Kidney (tissue), 22 donors: ENCODE measurements at places on chromosomes 7 and 10. TPM values are rescaled to one million over a fixed set of nuclear protein-coding genes. Genes with fewer than 3 reads are reported as not detected.
A peak's percentile ranks its signal among the peaks of the same experiment; 100 is the strongest.

- no peak overlapping the region for H3K27ac ChIP-seq
- H3K4me3 ChIP-seq, result no peak overlapping the region
- H3K4me1 ChIP-seq, result no peaks in the 10 kb centered on the region
- H3K27me3 ChIP-seq, result no peaks in the 10 kb centered on the region
- DNase-seq, result no peak
Measured at GRCh38 chr10:68496072-68496471, 24.3 kb upstream of the DNA2 start.

- H3K27me3 ChIP-seq, result no peaks in the 10 kb centered on the region
- H3K4me3 ChIP-seq, result no peak overlapping the region
- no peak overlapping the region for H3K27ac ChIP-seq
- no peaks in the 10 kb centered on the region for H3K36me3 ChIP-seq
Measured at GRCh38 chr10:132509506-132510173, 27.9 kb upstream of the INPP5A start.

DNA sequence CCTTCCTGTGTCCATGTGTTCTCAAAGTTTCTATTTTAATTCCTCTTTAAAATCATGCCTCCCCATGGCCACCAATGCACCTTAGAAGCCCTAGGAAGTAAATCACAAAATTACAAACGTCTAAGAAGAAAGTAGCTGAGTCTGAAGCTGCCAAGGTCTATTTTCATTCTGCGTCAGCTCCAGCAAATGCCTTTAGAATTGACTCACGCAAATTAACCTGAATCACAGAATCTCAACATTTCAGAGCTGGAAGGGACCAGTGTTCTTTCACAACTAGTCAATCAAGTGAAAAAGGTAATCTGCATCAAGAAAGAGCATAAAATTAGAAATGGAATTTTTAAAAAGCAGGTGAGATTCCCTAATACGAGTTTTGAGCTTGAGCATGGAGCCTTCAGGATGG lies 1017.6 kb downstream of the SORCS3 start:
- H3K36me3 ChIP-seq, result no peaks in the 10 kb centered on the region
- H3K27me3 ChIP-seq, result no peaks in the 10 kb centered on the region
- H3K4me3 ChIP-seq, result no peak overlapping the region
- H3K27ac ChIP-seq, result no peak overlapping the region

DNA sequence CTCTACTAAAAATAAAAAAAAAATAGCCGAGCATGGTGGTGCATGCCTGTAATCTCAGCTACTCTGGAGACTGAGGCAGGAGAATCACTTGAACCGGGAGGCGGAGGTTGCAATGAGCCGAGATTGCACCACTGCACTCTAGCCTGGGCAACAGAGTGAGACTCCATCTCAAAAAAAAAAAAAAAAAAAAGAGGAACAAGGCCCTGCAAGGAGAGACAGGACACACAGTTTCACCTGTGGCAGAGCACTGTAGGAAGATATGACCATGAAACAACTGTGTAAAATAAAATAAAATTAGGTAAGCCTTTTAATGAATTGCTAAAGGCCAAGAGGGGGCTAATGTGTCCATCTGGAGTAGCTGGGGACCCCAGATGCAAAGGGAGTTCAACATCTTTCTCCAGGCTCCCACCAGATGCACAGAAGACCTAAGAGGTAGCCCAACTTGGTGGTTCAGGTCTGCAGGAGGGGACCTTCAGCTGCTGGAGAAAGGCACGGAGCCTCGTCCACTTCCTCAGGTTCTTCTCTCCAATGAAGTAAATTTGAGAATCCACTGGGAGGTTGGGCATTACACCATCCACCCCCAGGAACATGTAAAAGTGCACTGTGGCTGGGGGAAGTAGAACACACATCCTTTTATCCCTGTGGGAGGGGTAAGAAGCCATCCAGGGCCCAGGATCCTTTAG lies 12.7 kb downstream of the PPIF start:
- no peak overlapping the region for H3K27ac ChIP-seq
- H3K4me3 ChIP-seq, result no peak overlapping the region
- no peak for DNase-seq
- no peaks in the 10 kb centered on the region for H3K36me3 ChIP-seq
- no peaks in the 10 kb centered on the region for H3K4me1 ChIP-seq

- no peak overlapping the region for H3K27ac ChIP-seq
- DNase-seq, result no peak
- no peaks in the 10 kb centered on the region for H3K4me1 ChIP-seq
- H3K4me3 ChIP-seq, result no peak overlapping the region
Measured at GRCh38 chr7:93817526-93817925, 73.0 kb downstream of the TFPI2 start.

GRCh38 chr10:102815790-102816549 lies 21.2 kb downstream of the CYP17A1 start:
- H3K4me3 ChIP-seq, result no peak overlapping the region
- peak overlapping the region; percentile 87 for H3K27ac ChIP-seq
- H3K36me3 ChIP-seq, result peaks cover 32% of the 10 kb centered on the region
- DNase-seq, result peak; percentile 76
- H3K27me3 ChIP-seq, result no peaks in the 10 kb centered on the region

GRCh38 chr10:96339956-96340904 lies 18.6 kb downstream of the OPALIN start:
- H3K27me3 ChIP-seq, result no peaks in the 10 kb centered on the region
- H3K4me3 ChIP-seq, result no peak overlapping the region
- peak; percentile 71 for DNase-seq
- no peaks in the 10 kb centered on the region for H3K4me1 ChIP-seq
- no peaks in the 10 kb centered on the region for H3K36me3 ChIP-seq

DNA sequence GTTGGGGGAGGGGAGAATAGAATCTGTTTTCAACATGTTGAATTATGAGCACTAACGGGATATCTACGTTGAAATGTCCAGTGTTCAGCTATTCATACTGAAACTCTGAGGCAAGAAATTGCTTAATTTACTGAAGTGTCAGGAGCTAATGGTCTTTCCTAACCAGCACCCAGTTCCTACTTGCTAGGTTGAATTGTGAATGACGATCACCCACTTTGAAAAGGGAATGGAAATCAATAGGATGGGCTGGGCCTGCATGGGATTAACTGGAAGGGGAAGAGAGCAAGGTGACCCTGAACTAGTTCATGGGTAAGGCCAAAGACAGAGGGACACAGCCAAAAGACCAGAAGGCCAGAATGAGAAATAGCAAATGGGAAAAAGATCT lies 51.3 kb downstream of the HIPK2 start:
- no peak overlapping the region for H3K27ac ChIP-seq
- no peak for DNase-seq
- H3K36me3 ChIP-seq, result peaks cover 2% of the 10 kb centered on the region
- H3K4me3 ChIP-seq, result no peak overlapping the region
- H3K27me3 ChIP-seq, result no peaks in the 10 kb centered on the region

GRCh38 chr7:41955893-41956675 lies 253.2 kb upstream of the INHBA start:
- peak overlapping the region; percentile 1 for H3K27ac ChIP-seq
- peaks cover 22% of the 10 kb centered on the region for H3K4me1 ChIP-seq
- peak; percentile 82 for DNase-seq

DNA sequence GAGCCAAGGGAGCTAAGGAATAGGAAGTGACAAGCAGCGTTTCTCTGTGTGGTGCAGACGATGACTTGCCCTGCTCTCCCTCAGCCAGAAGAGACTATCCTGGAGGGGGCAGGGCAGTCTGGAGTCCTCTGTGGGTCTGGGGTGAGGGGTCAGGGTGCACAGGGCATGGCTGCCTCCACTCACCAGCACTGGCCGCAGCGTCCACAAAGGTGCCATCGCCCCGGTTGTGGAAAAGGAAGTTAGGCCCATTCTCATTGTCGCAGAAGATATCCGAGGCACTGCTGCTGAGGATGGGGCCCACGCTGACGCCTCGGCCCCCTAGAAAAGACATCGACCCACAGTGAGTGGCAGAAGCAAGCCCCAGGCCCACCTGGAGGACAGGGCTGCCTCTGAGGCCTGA lies 58.2 kb downstream of the GOLGA7B start:
- H3K4me3 ChIP-seq, result no peak overlapping the region
- H3K27me3 ChIP-seq, result no peaks in the 10 kb centered on the region
- no peaks in the 10 kb centered on the region for H3K36me3 ChIP-seq
- no peak for DNase-seq
- no peak overlapping the region for H3K27ac ChIP-seq
- no peaks in the 10 kb centered on the region for H3K4me1 ChIP-seq

- no peaks in the 10 kb centered on the region for H3K27me3 ChIP-seq
- DNase-seq, result no peak
- H3K4me1 ChIP-seq, result no peaks in the 10 kb centered on the region
- no peaks in the 10 kb centered on the region for H3K36me3 ChIP-seq
Measured at GRCh38 chr7:99191869-99192596, 15.9 kb downstream of the KPNA7 start.

DNA sequence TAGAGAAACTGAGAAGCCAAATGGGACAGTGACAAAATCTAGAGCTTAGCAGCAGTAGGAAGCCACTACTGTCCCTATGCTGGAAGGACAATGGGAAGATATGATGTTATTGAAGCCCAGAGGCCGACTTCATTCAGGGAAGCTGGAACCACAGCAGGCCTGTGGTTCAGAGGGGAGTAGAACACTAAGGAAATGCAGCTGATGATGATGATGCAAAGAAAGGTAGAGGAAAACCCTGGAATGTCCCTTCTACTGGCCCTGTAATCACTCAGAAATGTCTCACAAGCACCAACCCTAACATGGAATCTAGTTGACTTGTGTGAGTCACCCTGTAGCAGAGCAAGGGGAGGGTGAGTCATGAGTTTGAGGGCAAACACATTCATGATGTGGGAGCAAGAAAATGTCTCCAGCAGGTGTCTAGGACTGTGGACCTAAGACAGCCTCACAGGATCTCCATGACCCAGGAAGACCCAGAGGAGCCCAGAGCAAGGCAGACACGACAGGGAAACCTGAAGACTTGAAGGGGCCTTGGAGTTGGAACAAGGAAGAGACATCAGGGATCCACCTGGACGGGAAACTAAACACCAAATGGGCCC lies 37.0 kb upstream of the LRRC17 start:
- H3K27ac ChIP-seq, result no peak overlapping the region
- no peak for DNase-seq
- H3K27me3 ChIP-seq, result no peaks in the 10 kb centered on the region
- H3K36me3 ChIP-seq, result no peaks in the 10 kb centered on the region
- no peak overlapping the region for H3K4me3 ChIP-seq

DNA sequence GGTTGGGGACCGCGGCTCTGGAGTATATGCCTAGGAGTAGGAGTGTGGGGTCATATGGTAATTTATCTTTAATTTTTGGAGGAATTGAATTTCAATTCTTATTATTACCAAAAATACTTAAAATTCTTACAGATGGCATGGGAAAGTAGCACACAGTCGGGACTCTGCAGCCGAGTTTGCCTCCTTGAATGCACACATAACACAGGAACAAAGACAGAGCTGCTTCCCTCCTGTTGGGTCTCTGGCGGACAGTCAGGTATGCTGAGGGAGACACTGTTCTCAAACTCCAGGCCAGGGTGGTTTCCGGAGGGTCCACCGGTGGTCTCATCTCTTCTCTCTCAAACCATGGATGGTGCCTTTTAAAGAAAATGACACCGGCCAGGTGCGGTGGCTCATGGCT lies 32.7 kb downstream of the GRIFIN start:
- H3K27ac ChIP-seq, result no peak overlapping the region
- no peaks in the 10 kb centered on the region for H3K4me1 ChIP-seq
- DNase-seq, result no peak
- H3K4me3 ChIP-seq, result no peak overlapping the region
- H3K36me3 ChIP-seq, result no peaks in the 10 kb centered on the region

GRCh38 chr7:140176811-140177702 lies at the start of gene KDM7A:
Gene KDM7A, minus strand, starts transcription at chr7:140176983. Its CDS starts 46 bp downstream, at chr7:140176937.
- peak; percentile 98 for DNase-seq
- peak within 1 kb of the TSS; percentile 94 for H3K27ac ChIP-seq
- no peaks in the 10 kb centered on the region for H3K36me3 ChIP-seq
- peak within 1 kb of the TSS; percentile 88 for H3K4me3 ChIP-seq

The CPED1 gene
- 16.9 TPM for total RNA-seq

The ANKRD26 gene
- total RNA-seq, result 9.3 TPM

The GPR85 gene
- 0.31 TPM for total RNA-seq

The SLIT1 gene
- total RNA-seq, result 0.35 TPM

The LIPM gene
- total RNA-seq, result not detected

The SCIN gene
- 141 TPM for total RNA-seq

The UNCX gene
- total RNA-seq, result 2.0 TPM

The CTNNA3 gene
- total RNA-seq, result 0.72 TPM

The AGK gene
- total RNA-seq, result 30.7 TPM

The TWIST1 gene
- 1.3 TPM for total RNA-seq

The PSMG3 gene
- 29.7 TPM for total RNA-seq

The ELOVL3 gene
- 0.35 TPM for total RNA-seq
